Activated CD4-positive, alpha-beta T cell treated with anti-CD3 and anti-CD28 coated beads, Interleukin-2, amount 10 ng/mL, durations not matched to agents 24 days and 14 days (primary cell): ENCODE measurements at places on chromosomes 3 and 15.
A peak's percentile ranks its signal among the peaks of the same experiment; 100 is the strongest.

DNA sequence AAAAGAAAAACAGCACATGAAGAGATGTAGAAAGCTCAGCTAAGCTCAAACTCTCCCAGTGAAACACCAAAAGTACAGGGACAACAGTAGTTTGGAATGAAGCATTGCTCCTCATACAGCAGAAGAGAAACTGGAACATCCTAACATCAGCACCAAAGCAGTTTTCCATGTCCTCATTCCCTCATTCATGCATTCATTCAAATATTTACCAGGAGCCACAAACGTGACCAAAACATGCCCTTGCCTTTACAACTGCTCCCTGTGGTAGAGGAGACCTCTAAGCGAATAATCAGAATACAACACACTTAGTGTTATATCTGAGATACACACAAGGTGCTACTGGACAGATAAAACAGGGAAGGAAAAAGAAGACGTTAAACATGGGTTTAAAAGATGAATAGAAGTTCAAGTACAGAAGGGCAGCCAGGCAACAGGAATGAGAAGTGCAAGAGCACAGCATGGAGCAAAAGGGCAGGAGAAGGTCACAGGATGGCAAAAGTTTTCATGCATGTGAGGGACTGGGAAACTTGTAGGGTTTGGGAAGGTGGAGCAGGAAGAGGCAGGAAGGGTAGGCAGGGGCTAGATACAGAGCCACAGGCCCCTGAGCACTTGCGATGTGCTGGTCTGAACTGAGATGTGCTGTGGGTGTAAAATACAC lies 58.5 kb upstream of the LMCD1 start:
- no peak for DNase-seq
- H3K27me3 ChIP-seq: no peaks in the 10 kb centered on the region
- no peak overlapping the region for H3K4me3 ChIP-seq
- no peak overlapping the region for H3K27ac ChIP-seq
- no peaks in the 10 kb centered on the region for H3K36me3 ChIP-seq
- H3K4me1 ChIP-seq: no peaks in the 10 kb centered on the region

DNA sequence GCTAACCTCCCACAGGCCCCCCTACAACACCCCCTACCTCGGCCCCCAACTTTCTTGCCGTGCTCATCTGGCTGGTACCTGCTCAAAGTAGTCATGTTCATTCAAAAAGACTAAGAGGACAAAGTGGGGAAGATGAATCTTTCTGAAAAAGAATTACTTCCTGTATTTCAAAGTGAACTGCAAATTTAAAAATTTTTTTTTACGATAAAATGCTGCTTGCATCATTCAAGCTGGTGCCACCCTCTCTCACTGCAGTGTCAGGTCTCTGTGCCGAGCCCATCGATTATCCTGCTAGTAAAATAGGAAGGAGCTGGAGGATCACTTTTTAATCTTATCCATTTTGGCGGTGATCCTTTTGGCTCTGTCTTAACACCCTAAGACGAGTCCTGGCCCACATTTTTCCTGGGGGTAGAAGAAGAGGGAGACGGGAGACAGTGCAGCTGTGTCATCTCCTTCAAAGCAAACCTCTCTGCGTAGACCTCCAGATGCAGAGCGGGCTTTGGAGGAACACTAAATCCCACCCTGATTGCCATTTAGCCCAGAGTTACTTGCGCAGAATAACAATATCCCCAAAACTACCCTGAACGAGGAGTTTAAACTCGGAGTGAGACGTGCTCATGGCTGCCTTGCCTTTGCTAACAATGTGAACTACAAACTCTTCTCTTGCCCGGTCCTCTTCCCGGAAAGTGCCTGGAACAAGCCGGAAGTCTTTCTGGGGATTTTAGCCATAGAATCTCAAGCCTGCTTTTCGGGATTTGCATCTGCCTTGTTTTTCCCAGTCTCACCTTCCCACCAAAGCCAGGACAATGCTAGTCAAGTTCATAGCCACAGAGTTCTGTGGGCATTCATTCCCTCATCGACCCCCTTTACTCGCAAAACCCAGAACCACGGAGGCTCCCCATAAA lies 66.2 kb upstream of the CGNL1 start:
- peaks cover 8% of the 10 kb centered on the region for H3K27me3 ChIP-seq
- H3K4me1 ChIP-seq: peaks cover 5% of the 10 kb centered on the region
- DNase-seq: no peak
- H3K4me3 ChIP-seq: no peak overlapping the region
- H3K36me3 ChIP-seq: no peaks in the 10 kb centered on the region

DNA sequence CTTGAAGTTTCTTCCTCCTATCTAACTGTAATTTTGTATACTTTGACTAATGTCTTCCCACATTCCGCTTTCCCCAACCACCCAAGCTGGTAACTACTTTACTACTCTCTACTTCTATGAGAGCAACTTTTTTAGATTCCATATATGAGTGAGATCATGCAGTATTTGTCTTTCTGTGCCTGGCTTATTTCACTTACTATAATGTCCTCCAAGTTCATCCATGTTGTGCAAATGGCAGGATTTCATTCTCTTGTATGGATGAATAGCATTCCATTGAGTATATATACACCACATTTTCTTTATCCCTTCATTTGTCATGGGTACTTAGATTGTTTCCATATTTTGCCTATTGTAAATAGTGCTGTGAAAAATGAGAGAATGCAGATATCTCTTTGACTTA lies 78.5 kb upstream of the CCNL1 start:
- peaks cover 3% of the 10 kb centered on the region for H3K4me1 ChIP-seq
- no peaks in the 10 kb centered on the region for H3K36me3 ChIP-seq
- H3K27me3 ChIP-seq: peaks cover 2% of the 10 kb centered on the region
- H3K27ac ChIP-seq: no peak overlapping the region
- no peak overlapping the region for H3K4me3 ChIP-seq

DNA sequence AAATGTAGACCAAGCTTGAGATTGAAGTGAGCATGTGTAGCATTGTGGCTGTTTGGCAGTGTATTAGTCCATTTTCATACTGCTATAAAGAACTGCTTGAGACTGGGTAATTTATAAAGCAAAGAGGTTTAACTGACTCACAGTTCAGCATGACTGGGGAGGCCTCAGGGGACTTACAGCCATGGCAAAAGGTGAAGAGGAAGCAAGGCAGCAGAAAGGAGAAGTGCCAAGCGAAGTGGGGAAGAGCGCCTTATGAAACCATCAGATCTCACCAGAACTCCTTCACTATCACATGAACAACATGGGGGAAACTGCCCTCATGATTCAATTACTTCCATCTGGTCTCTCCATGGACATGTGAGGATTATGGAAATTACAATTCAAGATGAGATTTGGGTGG lies 8.6 kb upstream of the CERS3 start:
- no peak overlapping the region for H3K27ac ChIP-seq
- H3K4me3 ChIP-seq: no peak overlapping the region
- H3K36me3 ChIP-seq: no peaks in the 10 kb centered on the region
- no peaks in the 10 kb centered on the region for H3K4me1 ChIP-seq
- H3K27me3 ChIP-seq: no peaks in the 10 kb centered on the region

DNA sequence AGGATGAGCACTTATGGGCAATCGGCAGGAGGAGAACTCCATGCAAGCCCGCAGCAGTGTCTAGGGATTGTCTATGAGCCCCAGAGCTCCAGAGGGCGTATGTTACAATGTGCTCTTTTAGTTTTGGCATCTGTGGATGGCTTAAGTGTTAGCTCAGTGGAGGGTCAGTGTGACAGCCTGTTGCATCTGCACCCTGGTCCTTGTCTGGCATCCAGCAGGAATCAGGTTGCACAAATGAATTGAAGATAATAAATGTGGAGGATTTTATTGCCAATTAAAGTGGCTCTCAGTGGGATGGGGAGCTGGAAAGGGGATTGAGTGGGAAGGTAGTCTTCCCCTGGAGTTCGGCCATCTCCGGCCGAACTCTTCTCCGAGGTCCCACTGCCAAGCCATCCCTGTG lies 11.8 kb upstream of the PRICKLE2 start:
- H3K27me3 ChIP-seq: no peaks in the 10 kb centered on the region
- no peaks in the 10 kb centered on the region for H3K36me3 ChIP-seq
- H3K27ac ChIP-seq: no peak overlapping the region
- no peak overlapping the region for H3K4me3 ChIP-seq
- DNase-seq: no peak

GRCh38 chr15:100030586-100031229 lies 297.5 kb upstream of the LYSMD4 start:
- H3K27me3 ChIP-seq: no peaks in the 10 kb centered on the region
- H3K27ac ChIP-seq: no peak overlapping the region
- no peak for DNase-seq
- no peaks in the 10 kb centered on the region for H3K4me1 ChIP-seq
- no peak overlapping the region for H3K4me3 ChIP-seq

- peaks cover 16% of the 10 kb centered on the region for H3K27me3 ChIP-seq
- H3K4me1 ChIP-seq: no peaks in the 10 kb centered on the region
- no peaks in the 10 kb centered on the region for H3K36me3 ChIP-seq
- no peak overlapping the region for H3K27ac ChIP-seq
- no peak for DNase-seq
Observed at GRCh38 chr3:152046280-152046679, 172.8 kb downstream of the SUCNR1 start.

- peak overlapping the region; percentile 74 for H3K27ac ChIP-seq
- peak overlapping the region; percentile 27 for H3K4me3 ChIP-seq
- peaks cover 46% of the 10 kb centered on the region for H3K4me1 ChIP-seq
- H3K36me3 ChIP-seq: peaks cover 24% of the 10 kb centered on the region
- no peak for DNase-seq
Observed at GRCh38 chr3:16520970-16521881, 7.7 kb upstream of the RFTN1 start.

DNA sequence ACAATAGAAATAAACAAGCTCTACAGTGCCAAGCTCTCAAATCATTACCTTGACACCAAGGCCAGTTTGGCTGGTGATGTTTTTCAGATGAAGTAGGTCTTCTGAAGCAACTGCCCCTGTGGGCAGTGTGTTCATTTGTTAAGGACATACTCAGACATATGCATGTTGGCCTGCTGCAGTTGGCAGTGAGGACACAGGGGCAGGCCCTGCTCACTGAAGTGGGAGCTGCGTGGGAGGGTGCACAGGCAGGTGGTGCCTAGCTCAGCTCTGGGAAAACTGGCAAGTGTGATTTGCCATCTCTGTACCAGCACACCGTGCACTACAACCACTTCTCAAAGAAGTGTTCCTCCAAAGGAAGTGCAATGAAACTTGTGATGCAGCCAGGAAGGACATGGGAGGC lies 28.5 kb upstream of the SNRK start:
- peaks cover 10% of the 10 kb centered on the region for H3K4me1 ChIP-seq
- no peak overlapping the region for H3K27ac ChIP-seq
- H3K4me3 ChIP-seq: no peak overlapping the region
- no peaks in the 10 kb centered on the region for H3K36me3 ChIP-seq
- DNase-seq: no peak

DNA sequence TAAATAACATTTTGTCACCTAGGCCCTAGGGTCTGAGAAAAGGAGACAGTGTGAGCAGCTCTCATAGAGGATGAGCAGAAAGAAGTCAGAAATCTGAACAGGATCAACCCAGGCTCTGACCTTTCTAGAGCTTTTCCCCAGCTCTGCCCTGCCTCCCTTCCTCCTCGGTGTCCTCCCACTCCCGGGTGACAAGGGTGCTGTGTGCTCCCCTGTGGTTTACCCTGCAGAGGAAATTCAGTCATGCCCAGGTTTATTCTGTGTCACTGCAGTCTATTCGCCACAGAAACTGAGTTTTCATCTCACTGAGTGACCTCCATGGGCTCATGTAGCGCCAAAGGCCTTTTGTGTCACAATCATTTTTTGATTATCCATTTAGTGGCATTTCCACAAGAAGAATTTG lies 76.6 kb downstream of the IL12A start:
- DNase-seq: no peak
- H3K27me3 ChIP-seq: no peaks in the 10 kb centered on the region
- H3K27ac ChIP-seq: no peak overlapping the region
- no peak overlapping the region for H3K4me3 ChIP-seq
- H3K4me1 ChIP-seq: peaks cover 6% of the 10 kb centered on the region

DNA sequence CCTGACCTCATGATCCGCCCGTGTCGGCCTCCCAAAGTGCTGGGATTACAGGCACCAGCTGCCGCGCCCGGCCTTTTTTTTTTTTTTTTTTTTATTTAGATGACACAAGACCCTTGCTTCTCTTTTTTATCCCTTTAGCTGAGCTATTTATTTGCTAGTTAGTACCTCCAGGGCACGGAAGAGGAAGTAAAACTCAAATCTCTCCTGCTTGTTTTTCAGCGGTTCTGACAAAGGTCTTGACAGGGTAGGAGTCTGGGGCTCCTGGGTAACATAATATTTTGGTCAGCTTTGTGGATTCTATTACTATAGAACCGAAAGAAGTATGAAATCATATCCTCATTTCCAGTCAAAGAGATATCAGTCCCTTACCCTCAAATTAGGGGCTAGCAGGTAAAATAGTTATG lies 44.0 kb upstream of the ETV5 start:
- H3K36me3 ChIP-seq: no peaks in the 10 kb centered on the region
- peaks cover 40% of the 10 kb centered on the region for H3K27me3 ChIP-seq
- H3K4me3 ChIP-seq: no peak overlapping the region
- no peak overlapping the region for H3K27ac ChIP-seq
- H3K4me1 ChIP-seq: peaks cover 15% of the 10 kb centered on the region
- no peak for DNase-seq

DNA sequence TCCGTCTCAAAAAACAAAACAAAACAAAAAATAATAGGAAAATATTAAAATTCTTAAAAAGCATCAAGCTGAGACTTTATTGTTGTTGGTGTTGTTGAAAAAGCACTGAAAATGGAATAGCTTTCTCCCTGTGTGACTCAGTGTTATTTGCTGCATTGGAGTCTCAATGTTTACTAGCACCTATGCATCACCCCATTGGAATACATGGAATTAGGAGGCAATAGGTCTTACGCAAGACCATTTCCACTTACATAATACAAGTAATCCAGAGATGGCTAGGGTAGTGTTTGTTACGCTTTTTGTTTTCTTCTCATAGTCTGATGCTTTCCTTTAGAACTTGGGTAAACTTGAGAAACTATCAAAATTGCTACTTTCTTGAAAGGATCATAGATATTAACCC lies 15.2 kb downstream of the GXYLT2 start:
- H3K36me3 ChIP-seq: no peaks in the 10 kb centered on the region
- no peak for DNase-seq
- H3K27me3 ChIP-seq: peaks cover 13% of the 10 kb centered on the region
- no peak overlapping the region for H3K4me3 ChIP-seq
- no peaks in the 10 kb centered on the region for H3K4me1 ChIP-seq

GRCh38 chr3:118990823-118991560 lies 43.7 kb downstream of the IGSF11 start:
- H3K27me3 ChIP-seq: peaks cover 11% of the 10 kb centered on the region
- no peaks in the 10 kb centered on the region for H3K4me1 ChIP-seq
- no peaks in the 10 kb centered on the region for H3K36me3 ChIP-seq
- H3K4me3 ChIP-seq: no peak overlapping the region

GRCh38 chr3:62097121-62097520 lies 276.2 kb downstream of the FEZF2 start:
- H3K36me3 ChIP-seq: no peaks in the 10 kb centered on the region
- no peaks in the 10 kb centered on the region for H3K27me3 ChIP-seq
- H3K4me1 ChIP-seq: no peaks in the 10 kb centered on the region

GRCh38 chr3:168671091-168671490 lies 575.4 kb upstream of the GOLIM4 start:
- DNase-seq: no peak
- H3K4me1 ChIP-seq: no peaks in the 10 kb centered on the region
- H3K4me3 ChIP-seq: no peak overlapping the region
- H3K27ac ChIP-seq: no peak overlapping the region
- no peaks in the 10 kb centered on the region for H3K36me3 ChIP-seq
- no peaks in the 10 kb centered on the region for H3K27me3 ChIP-seq
